ENCODE measurements at places on chromosomes 2 and 18.

DNA sequence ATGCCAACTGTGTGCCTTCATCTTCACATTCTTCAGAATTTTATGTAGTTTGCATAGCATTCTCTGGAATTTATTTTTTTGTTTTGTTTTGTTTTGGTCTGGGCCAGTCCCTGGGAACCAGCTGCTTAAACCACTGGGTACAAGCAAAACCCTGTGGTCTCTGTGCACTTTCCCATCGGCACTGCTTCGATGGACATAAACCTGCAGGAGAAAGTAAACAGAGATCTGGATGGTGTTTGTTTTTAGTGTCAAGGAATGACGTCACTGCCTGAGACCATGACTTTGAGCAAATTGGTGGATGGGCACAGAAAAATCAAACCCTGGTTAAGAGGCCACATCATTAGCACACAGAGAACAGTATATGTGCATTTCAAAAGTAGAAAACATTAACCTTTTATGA, 64.7 kb upstream of the RASGRP3 start:
- no peak for DNase-seq

DNA sequence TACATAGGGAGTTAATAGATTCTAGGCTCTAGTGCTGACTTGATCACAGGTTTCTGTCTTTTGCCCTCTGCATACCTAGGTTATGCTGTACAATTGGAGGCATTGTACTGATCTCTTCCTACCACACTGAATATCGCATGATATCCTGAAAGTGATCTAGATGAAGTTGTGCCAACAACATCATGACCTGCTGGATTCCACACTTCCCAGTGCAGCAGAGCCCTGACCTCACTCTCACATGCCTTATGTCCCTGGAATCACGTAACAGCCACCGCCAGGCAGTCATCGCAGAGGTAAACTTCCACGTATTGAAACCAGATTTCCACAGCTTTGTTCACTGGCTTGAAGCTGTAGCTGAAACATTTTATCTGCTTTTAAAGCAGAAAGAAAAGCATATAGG, 214.0 kb downstream of the ANKRD30B start:
- no peak for DNase-seq

GRCh38 chr2:232532419-232532818, 6.5 kb downstream of the CHRND start:
- no peak for DNase-seq

GRCh38 chr18:58102018-58102417, 58.0 kb downstream of the NEDD4L start:
- DNase-seq, result no peak

GRCh38 chr18:23591011-23591410, 4.7 kb upstream of the NPC1 start:
- no peak for DNase-seq

- DNase-seq, result no peak
Measured at GRCh38 chr2:206423147-206423546, 20.2 kb upstream of the ADAM23 start.

DNA sequence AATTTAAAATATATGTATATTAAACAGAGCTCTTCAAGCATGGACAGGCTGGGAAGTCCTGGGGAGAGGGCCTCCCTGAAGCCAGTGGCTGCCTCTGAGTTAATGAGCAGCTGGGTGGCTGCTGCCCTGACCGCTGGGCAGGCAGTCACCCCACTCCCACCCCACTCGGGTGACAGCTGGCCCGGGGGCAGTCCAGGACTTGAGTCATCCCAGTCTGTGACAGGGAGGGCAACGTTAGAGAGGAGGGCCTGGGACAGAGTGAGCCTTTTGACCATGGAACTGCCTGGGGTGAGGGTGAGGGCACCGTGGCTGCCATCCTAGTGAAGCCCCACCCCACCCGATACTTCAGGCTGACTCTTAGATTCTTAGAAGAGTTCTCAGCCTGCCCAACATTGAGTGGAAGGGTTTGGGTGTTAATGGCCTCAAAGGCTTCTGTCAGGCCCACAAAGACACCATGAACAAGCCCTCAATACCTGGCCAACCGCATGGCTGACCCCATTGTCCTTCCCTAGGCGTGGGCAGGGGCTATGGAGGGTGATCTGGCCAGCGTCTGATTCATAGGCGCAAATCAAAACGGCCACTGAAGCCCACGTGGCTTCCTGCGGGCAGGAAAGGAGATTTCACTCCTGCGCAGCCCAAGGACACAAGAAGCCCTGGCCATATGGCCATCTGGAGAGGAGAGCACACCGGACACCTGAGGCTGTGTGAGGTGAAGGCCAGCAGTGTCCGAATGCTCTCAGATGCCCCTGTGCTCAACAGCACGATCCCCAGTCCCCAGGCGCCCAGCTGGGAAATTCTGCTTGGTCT, 47.5 kb downstream of the MRPS5 start:
- DNase-seq, result no peak

DNA sequence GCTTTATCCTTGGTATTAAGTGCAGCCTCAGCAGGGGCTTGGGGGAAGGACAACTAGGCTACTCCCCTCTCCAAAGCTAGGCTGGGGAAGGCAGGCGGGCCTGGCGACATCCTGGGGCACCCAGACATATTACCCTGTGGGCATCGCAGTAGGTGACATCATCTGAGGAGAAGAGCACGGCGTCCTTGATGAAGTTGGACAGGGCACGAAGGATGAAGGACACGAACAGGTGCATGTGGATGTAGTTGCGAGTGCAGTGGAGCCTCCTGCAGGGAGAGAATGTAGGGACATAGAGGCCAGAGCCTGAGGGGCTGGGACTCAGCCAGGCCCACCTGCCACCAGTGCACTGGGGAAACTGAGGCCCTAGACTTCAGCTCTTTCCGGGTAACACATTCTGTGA, 32.3 kb downstream of the TMEM37 start:
- no peak for DNase-seq

- no peak for DNase-seq
Measured at GRCh38 chr2:114472246-114472645, 29.8 kb downstream of the DPP10 start.

- no peak for DNase-seq
Measured at GRCh38 chr18:7104649-7105048, 12.9 kb downstream of the LAMA1 start.

DNA sequence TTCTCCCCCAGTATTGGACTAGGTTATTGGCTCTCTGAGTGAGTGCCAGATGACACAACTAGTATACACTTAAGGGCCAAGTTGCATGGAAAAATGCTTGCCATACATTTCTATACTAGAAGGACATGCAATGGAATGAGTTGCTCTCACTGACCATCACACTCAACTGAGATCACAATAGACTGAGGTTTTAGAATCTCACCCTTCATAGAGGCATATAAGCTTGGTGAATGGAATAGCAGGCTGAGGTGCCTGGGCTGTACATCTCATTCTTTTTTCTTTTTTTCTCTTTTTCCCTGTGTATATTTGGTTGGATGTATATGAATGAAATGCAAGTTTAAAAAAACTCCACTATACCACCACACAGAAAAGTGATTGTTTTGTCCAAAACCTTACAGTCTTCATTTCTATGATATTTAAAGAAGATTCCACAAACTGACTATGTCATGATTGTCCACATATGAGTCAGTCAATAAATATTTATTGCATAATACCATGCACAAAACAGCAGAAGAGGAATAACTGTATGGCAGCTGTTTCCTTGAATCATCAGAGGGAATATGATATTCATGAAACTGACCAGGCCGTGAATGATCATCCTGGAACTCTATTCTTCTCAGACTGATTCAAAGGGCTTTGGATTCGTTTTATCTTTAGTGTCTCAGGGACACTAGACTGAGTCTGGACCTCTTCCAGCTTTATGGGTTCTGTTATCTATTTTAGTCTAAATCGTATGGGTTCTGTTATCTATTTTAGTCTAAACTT, 122.6 kb upstream of the STK17B start:
- DNase-seq, result peak; percentile 39

- DNase-seq, result peak; percentile 55
Measured at GRCh38 chr2:48146552-48146951, 240.3 kb upstream of the FBXO11 start.

- no peak for DNase-seq
Measured at GRCh38 chr2:240217431-240218301, 77.2 kb upstream of the OTOS start.

All from MV-4-11 (cell line).